ENCODE measurements at places on chromosomes 4 and X.

- DNase-seq, result no peak
Measured at GRCh38 chr4:5891563-5892322, 1.1 kb downstream of the CRMP1 start.

GRCh38 chr4:5906191-5906590 lies 13.3 kb upstream of the CRMP1 start:
- DNase-seq, result no peak

DNA sequence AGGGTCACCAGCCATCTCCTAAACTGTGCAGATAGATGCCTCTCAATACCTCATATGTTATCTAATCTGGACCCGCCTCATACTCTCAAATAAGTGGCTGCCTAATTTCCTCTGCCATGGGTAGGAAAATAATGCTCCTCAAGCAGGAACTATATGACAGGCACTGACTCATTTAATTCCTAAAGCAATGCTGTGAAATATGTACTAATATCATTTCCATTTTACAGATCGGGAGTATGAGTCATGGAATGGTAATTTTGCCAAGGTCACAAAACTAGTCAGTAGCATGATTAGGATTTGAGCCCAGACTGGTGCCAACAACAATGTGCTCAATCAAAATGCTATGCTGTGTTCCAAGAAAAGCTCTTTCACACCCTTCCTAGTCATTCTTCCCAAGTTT lies 3.0 kb upstream of the NXT2 start:
- peak; percentile 1 for DNase-seq

- DNase-seq, result peak; percentile 30
Measured at GRCh38 chrX:71095981-71096759, 519 bp downstream of the FOXO4 start.

DNA sequence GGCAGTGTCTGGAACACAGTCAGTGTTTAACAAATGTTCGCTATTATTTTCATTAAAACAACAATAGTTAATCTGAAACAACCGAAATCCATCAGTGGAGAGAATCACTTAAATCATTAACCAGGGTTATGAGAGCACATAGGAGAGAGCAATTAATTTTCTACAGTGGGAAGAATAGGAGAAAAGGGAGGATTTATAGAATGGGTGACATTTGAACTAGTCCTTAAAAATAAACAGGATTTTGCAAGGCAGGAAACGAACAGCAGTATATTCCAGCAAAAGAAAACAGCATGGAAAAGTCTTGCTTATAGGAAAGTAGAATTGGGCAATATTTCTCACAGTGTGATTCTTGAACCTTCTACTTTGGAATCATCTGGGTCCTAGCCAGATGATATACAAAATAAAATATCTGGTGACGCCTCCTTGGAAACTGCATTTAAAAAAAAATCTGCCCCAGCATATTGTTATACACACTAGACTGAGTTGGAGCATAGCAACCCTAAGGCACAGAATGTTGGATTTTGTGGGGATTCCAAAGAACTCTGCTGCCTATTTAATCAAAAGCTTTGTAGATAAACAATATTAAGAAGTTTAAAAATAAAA lies 56.1 kb downstream of the INTS12 start:
- no peak for DNase-seq

DNA sequence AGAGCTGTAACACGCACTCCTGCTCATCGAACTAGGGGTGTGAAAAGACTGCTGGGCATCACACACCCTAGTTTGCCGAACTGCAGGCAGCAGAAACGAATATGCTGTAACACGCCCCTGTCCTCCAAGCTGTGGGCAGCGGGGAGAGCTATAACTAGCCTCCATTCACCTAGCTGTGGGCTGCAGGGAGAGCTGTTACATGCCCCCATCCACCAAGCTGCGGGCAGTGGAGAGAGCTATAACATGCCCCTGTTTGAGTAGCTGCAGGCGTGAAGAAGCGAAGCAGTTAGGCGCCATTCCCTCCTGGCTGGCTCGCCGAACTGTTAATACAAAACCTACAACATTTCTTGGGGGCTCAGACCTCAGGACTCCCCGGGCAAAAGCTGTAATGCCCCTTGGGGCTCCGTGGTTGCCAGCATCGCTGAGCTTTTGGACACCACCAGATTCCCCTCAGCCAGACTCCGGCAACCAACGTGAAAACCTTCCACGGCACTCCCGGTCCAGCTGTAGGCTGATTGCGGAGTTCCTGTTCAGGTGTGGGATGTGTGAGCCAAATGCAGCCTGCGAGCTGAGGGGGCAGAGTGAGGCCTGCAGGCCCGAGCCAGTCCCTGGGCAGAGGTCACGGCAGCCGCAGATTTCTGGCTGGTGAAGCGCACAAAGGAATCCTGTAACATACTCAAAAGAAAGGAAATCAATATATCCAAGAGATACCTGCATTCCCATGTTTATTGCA lies 41.1 kb upstream of the ANKRD17 start:
- DNase-seq, result no peak

- no peak for DNase-seq
Measured at GRCh38 chr4:86368433-86368832, 8.6 kb upstream of the MAPK10 start.

DNA sequence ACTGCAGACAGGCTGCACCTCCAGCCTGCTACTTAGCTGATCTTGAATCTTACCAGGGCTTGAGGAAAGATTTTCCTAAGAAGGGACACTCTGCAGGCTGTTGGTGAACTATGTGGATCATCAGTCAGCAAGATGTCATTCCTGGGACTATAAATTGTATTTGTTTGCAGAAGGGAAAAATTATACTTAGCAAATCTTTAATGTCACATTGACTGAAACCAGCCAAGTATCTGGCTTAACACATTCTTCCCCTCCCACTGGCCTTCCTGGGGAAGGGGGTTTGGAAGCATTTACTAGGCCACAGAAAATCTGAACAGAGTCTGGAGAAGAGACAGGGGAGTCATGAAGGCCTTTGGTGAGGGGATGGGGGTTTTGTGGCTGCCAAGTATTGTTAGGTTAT lies 156.7 kb upstream of the EOLA2 start:
- no peak for DNase-seq

GRCh38 chrX:71953946-71954345 lies 43.3 kb downstream of the NHSL2 start:
- DNase-seq, result no peak

- DNase-seq, result peak; percentile 58
Measured at GRCh38 chrX:72540318-72540717, 32.3 kb downstream of the HDAC8 start.

DNA sequence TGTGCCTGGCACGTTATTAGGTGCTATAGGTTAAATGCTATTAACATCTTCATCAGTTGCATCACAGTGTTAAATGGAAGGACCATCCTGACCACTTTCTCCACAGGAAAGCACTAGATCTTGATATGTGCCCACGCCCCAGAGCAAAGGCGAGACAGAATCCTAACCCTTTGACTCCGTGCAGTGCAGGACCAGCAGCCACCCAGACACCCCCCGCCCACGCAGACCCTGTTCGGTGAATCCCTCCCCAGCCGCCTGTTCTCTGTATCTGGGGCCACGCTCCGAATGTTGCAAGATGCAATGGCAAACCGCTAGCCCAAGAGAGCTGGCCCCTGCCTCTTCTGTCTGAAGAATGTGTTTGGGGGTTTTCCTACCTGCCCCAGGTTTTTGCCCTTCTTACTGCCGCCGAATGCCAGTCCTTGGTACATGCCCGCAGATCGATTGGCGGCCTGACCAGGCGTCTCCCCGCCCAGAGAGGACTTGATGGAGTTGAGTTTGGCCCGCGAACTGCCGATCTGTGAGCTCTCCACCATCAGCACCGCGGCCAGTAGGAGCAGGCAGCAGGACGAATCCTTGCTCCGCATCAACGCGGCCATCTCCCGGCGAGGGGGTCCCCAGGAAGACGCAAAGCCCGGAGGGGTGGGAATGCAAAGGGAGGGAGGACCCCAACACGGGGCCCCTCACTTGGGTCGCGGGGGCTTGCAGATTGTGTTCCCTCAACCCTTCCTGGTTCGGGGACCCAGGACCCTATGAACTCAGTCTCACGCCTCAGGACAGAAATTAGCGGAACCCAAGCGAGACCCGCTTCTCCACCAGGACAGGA lies 906 bp downstream of the DKK2 start:
- peak; percentile 3 for DNase-seq

- DNase-seq, result peak; percentile 54
Measured at GRCh38 chrX:23926015-23926414, 18.2 kb downstream of the CXorf58 start.
